EH (cell line): ENCODE measurements at places on chromosomes 4 and X.
A peak's percentile ranks its signal among the peaks of the same experiment; 100 is the strongest.

GRCh38 chr4:48780865-48781214, 761 bp upstream of the FRYL start:
- no peak for DNase-seq

- no peak for DNase-seq
Observed at GRCh38 chrX:131802836-131803626, 220.1 kb upstream of the STK26 start.

- DNase-seq: no peak
Observed at GRCh38 chr4:148068065-148068911, 336.4 kb downstream of the ARHGAP10 start.

GRCh38 chr4:142201041-142201440, 564.7 kb downstream of the IL15 start:
- no peak for DNase-seq

GRCh38 chr4:81981218-81981617, 392.6 kb downstream of the HNRNPD start:
- DNase-seq: no peak

DNA sequence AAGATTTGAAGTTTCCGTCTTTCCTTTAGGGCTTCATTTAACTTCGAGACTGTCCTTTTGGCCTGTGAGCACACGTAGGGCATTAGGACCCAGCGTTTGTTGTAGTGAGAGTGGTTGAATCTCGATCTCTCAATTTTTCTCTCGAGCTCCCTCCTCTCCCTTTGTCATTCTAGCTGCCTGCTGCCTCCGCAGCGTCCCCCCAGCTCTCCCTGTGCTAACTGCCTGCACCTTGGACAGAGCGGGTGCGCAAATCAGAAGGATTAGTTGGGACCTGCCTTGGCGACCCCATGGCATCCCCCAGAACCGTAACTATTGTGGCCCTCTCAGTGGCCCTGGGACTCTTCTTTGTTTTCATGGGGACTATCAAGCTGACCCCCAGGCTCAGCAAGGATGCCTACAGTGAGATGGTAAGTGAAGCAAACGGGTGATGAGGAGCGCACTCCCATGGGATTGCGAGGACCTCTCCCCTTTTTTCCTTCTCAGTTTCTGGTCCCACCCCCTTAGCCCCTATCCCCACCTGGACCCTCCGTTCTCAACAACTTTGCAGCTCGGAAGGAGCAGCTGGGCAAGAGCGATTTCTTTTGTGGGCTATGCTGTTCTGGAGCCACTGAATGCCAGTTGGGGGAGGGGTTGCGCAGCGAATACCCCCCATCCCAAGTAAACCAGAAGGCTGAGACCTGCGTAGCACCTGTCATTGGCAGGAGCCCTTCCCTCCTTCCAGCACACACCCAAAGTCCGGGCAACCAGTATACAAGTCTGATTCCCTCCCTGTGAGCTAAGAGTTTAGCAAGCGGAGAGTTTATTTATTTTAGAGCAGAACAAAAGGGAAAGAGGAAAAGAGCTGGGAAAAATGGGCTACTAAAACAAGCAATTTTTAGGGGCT, at the start of gene TMEM35A:
TMEM35A (plus strand) TSS at position 164 of the 883 bp plus-strand sequence; CDS start at position 288, 124 bp downstream.
- peak; percentile 45 for DNase-seq

DNA sequence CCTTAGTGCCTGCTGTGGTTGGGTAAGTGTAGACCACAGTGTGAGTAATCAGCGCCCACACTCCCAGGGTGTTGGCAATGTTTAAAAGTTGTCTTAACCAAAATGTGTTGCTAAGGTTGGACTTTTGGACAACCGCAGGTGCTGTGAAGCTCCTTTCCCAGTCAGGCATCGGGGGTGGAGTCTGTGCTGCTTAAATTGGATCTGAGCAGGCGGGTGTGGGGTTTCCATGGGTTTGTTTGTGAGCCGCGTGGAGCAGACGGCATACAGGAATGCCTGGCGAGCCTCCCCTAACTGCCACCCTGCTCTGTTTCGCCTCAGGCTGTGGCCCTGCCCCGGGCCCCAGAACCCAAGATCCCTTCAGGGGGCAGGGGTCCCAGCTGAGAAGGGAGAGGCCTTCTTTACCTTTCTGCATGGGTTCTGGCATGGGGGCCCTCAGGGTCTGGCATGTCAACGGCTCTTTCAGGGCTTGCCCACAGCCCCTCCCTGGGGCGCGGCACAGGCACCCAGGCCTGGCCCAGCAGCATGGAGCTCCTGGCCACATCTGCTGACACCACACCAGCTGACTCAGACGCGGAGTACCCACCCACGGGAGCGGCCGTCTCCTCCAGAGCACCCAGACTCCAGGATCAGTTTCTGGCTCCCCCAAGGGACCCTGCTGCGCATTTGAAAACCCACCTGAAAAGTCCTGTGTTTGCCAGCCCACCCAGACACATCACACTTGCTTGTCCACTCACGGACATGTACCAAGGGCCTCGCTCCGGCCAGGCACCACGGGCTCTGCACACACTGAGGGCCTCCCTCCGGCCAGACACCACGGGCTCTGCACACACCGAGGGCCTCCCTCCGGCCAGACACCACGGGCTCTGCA, 5.1 kb upstream of the SPON2 start:
- peak; percentile 22 for DNase-seq

DNA sequence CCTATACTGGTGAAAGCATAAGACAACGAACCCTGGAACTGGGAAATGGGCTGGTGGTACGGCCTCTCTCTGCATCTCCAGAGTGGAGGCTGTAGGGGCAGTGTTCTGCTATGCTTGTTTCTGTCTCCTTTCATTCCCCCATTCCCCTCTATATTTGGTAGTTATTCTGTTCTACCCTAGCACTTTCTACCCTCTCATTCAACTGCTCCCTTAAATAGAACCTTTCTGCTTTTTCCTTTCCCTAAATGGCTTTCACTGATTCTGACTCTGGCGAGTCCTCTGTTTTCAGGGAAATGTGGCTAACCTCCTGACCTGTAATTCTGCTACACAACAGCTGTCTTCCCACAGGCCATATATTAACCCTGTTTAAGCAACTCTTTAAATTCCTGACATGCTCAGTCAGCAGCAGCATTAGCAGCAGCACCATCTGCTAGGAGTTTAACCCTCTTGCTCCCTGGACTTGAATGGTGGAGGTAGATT, 94.2 kb downstream of the CXCL13 start:
- DNase-seq: peak; percentile 93

- DNase-seq: no peak
Observed at GRCh38 chr4:56671860-56672259, 9.2 kb downstream of the HOPX start.

GRCh38 chr4:89753601-89754066, 83.3 kb downstream of the SNCA start:
- peak; percentile 95 for DNase-seq

DNA sequence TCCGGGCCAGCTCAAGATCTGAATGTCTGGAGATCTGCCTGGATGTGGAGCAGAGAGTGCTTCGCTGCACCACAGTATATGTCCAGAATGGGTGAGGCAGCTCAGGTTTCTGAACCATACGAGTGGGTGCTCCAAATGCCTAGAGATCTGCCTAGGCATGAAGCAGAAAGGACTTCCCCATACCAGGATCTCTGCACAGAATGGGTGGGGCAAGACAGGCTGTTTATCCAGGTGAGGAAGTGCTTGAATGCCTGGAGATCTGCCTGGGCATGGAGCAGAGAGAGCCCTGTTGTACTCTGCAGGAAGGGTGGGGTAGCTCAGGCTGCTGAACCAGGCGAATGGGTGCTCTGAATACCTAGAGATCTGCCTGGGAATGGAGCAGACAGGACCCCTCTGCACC, 45.4 kb upstream of the MAGEC2 start:
- no peak for DNase-seq

DNA sequence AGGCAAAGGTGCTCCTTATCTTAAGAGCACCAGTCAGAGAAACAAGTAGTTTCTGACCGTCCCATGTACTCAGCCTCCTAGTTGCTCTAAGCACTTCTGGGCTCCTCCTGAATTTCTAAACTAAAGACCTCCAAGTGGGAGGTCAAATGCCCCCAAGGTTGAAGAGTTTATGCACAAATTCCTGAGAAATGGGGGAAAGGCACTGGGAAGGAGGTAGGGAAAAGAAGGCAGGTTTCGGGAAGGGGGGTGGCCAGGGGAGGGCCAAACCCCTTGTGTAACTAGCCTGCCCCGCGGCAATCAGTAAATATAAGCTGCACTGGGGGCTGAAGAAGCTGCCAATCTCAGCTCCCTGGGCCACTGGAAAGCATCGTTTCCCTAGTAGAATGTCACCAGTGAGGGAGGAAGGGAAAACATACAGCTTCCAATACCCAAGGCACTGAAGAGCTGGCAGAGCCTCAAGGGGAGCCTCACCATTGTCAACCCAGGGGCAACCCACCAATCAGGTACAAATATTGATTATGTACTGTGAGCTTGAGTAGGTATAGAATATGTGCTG, 3.4 kb downstream of the FOXO4 start:
- DNase-seq: no peak

GRCh38 chrX:1283741-1284140, 15.1 kb downstream of the CSF2RA start:
- DNase-seq: no peak

GRCh38 chr4:142408003-142408441, 438.1 kb downstream of the INPP4B start:
- peak; percentile 81 for DNase-seq

DNA sequence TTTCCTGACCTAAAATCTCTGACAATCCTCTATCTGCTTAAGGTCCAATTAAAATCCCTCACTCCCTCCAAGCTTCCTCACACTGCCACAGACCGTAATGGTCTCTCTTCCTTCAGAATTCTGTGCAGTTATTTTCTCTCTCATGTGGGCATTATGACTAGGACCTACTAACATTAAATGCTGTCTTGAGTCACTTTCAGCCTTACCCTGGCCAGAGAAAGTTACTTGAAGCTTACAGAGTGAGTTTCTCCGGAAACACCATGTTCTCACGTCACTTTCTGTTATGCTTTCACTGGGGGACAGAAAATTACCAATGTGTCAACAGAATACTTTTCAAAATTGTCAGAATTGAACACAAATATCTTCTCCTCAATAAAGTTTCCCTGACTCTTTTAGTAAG, 271.8 kb downstream of the INPP4B start:
- no peak for DNase-seq

GRCh38 chrX:48782795-48783194, 3.6 kb upstream of the GATA1 start:
- DNase-seq: no peak

DNA sequence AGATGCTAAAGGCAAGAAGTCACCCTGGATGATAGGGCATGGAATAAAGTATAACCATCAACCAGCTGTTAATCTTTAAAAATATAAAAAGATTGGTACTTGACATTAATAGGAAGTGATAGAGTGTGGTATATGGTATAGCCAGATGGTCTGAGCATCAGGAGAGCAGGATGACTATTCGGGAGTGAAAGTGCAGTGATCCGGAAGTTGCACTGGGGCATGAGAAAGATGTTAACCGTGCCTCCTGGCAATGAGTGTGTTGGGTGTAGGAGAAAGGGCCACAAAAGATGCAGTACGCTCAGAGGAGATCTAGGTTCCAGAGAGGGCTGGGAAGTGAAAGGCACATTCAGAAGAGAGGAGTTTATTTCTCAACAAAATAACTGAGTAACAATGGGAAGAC, 65.0 kb downstream of the TSPAN7 start:
- no peak for DNase-seq

DNA sequence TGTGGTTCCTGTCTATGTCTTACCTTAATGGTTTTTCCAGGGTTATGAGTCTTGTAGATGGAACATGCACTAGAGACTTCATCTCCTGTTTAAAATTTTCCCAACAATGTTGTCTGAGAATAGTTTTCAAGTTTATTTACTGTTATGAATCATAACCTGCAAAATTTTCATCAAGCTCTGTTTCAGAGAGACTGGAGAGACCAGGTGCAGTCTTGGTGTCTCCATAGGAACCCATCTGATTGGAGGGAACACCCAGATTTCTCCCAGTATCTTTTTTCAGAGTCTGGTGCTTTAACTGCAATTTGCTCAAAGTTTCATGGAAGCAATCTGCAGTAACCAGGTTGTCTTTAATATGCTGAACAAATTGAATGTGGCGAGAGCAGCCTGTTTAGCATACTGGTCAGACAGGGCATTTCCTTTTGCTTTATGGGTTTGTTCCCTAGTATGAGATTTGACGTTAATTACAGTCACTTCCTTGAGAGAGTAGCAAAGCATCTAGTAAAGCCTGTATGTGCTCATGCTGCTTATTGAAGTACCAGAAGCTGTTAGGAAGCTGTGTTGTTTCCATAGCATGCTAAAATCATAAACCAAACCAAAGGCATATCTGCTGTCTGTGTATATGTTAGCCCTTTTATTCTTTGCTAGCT, 18.8 kb upstream of the VSIG1 start:
- DNase-seq: no peak

DNA sequence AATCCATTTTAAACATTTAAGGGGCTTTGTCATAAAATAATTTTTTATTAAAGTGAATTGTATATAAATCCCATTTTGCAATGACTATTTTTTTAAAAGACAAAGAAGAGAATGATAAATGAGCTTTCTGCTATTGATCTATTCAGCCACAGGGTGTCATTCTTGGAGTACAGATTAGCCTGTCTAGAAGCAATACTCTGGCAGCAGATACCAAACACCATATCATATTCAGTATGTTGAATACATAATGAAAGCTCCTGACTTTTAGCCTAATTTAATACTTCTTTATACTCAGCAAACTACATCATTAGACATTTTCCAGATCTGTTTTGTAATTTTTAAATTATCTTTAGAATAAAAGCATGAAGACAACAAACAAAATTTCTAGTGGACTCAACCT, 496.3 kb downstream of the PDGFC start:
- peak; percentile 78 for DNase-seq

- no peak for DNase-seq
Observed at GRCh38 chrX:71198066-71198465, 25.0 kb upstream of the GJB1 start.

GRCh38 chr4:7938609-7939376, 868 bp downstream of the AFAP1 start:
- DNase-seq: peak; percentile 70

- peak; percentile 36 for DNase-seq
Observed at GRCh38 chr4:76712564-76712963, 185.4 kb downstream of the SOWAHB start.

GRCh38 chr4:55080174-55080865, 45.1 kb downstream of the KDR start:
- DNase-seq: peak; percentile 61

DNA sequence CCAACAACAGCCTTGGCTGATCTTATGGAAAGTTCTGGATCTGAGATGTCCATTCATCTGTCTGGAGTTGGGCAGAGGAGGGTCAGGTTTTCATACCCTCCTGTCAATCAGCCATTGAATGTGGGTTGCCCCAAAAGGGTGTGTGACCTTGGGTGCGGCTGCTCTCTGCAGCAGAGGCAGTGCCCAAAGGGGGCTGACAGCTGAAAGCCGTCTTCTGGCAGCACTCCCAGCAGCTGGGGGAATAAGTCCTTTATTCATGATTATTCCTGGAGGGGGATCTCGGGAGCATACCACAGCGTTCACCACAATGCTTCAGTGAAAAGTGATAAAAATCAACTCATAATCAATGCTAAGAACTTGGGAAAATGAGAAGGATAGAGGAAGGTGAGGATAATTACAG, 54.7 kb downstream of the OTC start:
- no peak for DNase-seq

DNA sequence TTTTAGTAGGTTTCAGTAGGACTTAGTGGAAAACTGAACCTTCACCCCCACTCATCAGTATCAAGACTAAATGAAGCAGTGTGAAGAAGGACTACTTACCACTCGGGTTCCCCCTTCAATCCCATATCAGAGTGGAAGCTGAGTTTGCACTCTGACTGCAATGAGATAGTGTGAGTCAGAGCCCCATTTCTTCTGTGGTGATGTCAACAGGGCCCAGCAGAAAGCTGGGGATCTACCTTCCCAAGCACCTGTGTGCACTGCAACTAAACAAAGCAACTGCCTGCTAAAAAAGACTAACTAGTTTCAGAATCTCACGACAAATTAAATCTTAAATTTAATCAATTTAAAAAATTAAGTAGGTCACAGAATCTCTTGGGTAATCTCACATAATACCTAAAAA, 1837.0 kb upstream of the PCDH7 start:
- DNase-seq: no peak

- no peak for DNase-seq
Observed at GRCh38 chr4:101136373-101137370, 210.7 kb downstream of the PPP3CA start.
